Activated effector memory CD4-positive, alpha-beta T cell treated with anti-CD3 and anti-CD28 coated beads, Interleukin-2, amount 50 U/mL, for 16 hours (primary cell): ENCODE measurements at places on chromosomes 2 and 18.

DNA sequence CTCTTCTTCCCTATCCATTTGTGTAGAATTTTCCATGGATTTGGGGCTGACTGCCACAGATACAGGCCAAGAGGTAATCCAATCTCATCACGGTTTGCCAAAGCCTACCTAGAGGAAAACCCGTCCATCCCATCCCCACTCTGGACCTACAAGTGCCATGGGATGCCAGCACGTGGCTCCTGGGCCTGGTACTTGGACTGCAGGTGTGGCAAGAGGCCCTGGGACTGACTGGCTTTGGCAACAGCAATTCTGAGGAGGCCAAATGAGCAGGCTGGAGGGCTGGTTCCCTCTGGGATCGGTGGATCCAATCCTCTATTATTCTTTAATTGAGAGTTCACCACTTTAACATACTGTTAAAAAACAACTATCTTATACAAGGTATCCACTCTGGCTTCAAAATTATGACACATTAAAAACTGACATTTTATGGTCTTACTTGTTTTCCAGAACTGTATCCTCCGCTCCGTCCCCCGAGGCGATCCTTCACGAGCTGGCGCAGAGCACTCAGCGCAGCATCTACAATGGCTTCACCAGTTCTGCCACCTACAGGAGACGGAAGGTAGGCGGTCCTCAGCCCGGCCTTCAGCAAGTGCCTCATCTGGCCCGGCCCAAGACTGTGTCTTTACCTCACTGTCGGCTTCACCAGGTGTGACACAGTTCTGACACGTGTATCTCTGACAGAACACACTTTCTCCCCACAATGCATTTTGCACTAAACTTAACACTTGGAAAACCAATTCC is 19.8 kb downstream of the PDIA6 start:
- DNase-seq: no peak

DNA sequence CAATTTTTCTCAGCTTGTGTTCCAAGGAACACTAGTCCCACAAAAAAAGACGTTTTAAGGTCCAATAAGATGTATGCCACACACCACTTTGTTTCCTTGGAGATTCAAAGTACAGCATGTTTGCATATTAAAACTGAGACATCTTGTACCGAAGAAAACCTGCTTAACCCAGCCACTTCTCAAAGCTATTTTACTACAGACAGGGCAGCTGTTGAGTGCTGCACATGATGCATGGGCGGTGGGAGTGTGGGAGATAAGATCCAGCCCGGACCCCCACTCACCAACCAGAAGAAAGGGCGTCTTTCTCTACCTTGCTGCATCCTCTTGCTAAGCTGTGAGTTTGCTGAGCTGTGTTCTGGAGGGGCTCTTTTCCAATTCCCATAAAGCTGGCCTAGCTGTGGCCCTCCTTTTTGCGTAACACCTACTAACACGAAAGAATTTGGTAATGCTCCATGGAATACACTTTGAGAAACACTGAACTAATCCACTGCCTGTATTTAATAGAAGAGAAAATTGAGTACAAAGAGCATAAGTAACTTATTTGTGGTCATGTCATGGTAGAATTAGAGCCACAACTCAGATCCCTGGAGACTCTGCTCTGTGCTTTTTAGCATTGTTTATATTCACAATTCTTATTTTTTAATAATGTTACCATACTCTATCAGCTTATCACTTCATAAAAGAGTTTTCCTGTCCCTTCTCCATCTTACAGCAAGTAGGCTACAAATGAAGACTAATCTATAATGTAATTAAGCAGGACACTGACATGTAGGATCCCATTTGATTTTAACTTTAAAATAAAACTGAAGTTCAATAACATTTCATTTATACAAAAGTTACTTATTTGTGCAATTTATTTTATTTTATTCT is 90.0 kb downstream of the PLEKHM3 start:
- no peak for DNase-seq

GRCh38 chr2:16090650-16091575 is 150.6 kb downstream of the MYCN start:
- no peak for DNase-seq

- no peak for DNase-seq
Measured at GRCh38 chr2:109257653-109258052, 128.6 kb downstream of the SH3RF3 start.

DNA sequence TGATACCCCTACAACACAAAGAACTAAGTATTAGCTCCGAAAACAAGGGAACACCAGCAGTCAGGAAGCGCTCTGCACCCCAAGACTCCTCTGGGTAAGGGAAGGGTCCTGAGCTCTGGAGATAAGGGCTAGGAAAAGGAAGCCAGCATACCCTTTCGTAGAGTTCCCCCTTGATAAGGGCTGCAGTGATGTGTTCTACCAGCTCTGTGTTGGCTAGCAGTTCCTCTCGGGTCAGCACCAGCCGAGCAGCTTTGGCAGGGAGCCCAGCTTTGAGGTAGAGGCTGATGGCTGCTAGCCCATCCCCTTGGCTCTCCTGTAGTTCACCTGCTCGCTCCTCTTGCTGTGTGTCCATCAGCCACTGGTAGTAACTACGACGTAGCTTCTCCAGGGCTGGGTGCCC is 18.9 kb downstream of the KRTCAP3 start:
- no peak for DNase-seq

GRCh38 chr18:59141294-59142068 is 1.8 kb downstream of the SEC11C start:
- DNase-seq: no peak

GRCh38 chr2:152319822-152320570 is 15.0 kb upstream of the FMNL2 start:
- no peak for DNase-seq

- DNase-seq: no peak
Measured at GRCh38 chr18:36274083-36274715, 23.3 kb upstream of the FHOD3 start.

DNA sequence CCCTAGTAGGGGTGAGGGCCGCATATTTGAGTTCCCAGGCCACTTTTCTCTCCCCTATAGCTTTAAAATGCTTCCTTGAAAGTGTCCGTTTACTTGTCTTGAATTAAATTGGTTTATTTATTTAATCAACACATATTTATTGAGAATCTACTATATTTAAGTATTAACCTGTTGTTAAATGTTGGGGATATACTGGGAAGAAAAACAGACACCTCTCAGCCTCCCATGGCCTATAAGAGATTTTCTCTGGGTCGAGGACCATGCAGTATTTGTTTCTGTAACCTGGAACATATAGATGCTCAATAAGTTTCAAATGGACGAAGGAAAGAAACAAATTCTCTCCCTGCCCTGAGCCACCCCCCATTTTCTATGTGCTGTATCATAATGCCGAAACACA is 98.6 kb downstream of the INSIG2 start:
- no peak for DNase-seq

DNA sequence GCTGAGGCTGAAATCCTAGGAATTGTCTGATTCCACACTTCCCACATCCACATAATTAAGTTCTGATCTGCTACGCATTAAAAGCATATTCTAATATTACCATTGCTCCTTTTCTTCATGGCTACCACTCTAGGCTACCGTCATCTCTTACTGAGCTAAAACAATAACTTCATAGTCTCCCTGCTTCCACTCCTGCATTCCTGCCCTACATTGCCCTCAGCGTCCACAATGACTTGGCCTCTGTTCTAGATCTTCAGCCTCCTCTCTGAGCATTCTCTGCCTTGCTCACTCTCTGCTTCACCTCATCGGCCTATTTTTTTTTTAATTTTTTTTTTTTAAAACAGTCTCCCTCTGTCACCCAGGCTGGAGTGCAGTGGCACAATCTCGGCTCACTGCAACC is 15.8 kb upstream of the TLK1 start:
- no peak for DNase-seq

- DNase-seq: no peak
Measured at GRCh38 chr2:143160732-143161707, 31.8 kb downstream of the ARHGAP15 start.

- DNase-seq: no peak
Measured at GRCh38 chr2:135154962-135155361, 102.9 kb downstream of the RAB3GAP1 start.

- DNase-seq: peak; percentile 38
Measured at GRCh38 chr2:120722568-120723421, 12.9 kb upstream of the GLI2 start.

DNA sequence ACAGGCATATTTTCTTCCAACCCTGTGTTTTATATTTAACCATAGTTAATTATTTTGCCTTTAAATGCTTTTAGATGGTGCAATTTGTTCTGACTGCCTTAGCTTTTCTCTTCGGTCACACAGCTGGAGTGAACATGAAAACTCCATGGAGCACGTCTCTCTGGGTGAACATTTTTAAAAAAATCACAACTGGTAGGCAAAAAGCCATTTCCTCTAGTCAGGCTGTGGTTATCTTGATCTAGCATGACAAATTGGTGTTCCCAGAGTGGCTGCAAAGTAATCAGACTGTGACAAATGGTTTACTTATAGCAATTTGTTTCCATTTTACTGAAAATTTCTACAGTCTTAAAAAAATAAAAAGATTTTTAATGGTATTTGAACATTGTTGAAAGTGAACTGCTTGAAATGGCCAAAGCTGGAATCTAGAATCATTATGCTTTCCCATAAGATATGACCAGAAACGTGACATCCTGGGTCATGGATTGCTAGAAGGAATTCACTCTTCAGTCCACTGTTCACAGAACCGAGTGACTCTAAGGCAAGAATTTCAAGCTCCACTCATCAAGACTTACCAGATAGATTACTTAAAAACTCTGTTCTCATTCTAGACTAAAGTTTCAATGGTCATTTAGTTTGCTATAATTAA is 703.6 kb downstream of the CPS1 start:
- DNase-seq: no peak

GRCh38 chr2:45951025-45951727 is 299.7 kb downstream of the PRKCE start:
- DNase-seq: no peak

DNA sequence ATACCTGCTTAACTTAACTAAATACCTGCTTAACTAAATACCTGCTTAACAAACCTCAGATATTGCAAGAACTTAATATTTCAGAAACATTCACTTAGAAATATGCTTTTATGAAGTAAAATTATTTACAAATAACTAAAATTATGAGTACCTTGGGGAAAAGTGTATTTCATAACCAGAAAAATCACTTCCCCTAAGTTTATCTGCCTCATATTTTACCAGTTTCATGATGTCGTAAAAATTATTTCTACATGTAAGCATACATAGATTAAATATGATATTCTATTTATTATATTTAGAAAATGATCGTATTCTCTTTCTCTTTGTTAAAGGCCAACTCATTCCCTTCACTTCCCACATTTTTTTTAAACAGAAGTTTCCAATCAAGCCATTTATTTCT is 41.5 kb upstream of the DSC1 start:
- no peak for DNase-seq

GRCh38 chr18:12001421-12001820 is 20.1 kb downstream of the IMPA2 start:
- peak; percentile 49 for DNase-seq

- DNase-seq: no peak
Measured at GRCh38 chr2:88639865-88640264, 12.6 kb upstream of the EIF2AK3 start.

GRCh38 chr2:75729861-75730260 is 19.1 kb upstream of the GCFC2 start:
- DNase-seq: no peak

DNA sequence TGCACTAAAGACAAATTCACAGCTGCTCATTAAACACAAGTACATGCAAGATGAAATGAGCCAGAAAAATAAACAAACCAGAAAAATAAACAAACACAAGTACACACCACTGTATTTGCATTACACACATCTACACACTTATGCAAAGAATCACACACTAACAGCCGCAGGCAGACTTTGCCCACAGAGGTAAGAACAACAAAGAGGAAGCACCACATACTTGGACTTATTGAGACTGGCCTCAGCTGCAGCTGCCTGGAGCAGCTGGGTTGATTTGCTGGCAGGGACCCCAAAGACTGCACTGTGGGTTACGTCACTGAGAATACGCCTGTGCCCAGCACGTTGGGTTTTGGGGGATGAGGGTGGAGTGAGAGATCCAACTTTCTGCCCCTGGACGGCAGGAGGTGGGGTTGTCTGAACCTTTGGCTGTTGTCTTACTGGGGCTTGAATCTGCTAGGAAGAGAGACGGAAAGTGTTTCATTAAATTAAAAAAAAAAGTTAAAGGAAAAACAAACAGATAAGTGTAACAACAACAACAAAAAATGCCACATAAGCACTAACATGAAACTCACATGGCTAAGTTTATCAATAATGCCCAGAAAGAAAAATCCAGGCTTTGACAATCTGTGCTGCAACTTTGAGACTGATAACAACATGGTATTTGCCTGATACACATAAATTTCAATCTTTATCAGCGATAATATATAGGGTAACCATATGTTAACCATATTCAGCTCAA is 71.9 kb upstream of the NFU1 start:
- no peak for DNase-seq

- no peak for DNase-seq
Measured at GRCh38 chr2:177542396-177542795, 149.8 kb downstream of the AGPS start.

GRCh38 chr2:217555081-217555876 is 447.5 kb downstream of the TNS1 start:
- DNase-seq: no peak

DNA sequence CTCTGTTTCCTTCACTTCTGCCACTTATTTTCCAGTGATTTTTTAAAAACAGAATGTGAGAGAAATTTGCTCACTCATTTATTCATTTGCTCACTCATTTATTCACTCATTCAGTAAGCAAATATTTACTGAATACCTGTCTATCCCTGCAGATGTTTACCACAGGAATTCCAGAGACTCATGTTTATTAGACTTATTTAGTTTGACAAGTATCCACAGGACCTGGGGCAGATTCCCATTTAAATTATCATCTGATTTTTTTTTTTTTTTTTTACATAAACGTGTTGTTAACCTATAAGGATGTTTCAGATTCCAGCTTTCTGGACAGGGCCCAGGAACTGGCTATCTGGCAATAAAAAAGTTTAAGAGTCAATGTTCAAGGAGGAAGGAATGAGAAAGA is 175.1 kb upstream of the ERBB4 start:
- DNase-seq: no peak

DNA sequence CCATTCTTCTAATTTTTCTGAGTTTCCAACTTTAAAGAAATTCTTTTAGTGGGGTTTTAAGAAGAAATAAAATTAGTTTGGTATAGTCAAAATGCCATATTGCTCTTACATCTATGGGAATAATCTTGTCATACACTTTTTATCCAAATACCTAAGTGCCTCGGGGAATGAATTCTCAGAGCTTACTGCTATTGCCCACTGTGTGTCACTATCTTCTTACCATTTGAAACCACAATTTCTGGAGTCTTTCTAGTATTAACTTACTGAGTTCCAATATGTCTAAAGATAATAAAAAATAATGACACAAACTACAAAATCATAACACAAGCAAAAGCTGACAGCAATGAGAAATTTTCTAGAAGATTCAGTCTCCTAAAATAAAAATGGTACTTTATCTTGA is 23.7 kb upstream of the DNAH6 start:
- no peak for DNase-seq

DNA sequence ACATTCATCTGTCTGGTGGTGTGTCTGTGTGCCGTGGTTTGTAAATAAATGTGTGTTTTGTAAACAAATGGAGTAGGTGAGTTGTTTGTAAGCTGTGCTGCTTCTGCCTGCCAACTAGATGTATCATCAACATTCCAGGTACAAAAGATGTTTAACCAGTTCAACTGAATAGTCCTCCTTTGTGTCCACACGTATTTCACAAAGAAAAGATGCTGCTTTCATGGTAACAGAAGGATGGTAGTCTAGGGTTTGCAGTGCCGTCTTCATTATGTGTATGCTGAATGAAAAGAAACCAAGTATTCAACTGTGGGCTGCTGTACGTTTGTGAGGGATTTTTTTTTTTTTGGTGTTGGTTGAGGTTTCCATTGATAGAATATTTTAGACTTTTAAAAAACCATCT is 72.1 kb downstream of the CAMKMT start:
- DNase-seq: no peak

- DNase-seq: no peak
Measured at GRCh38 chr2:696463-696862, 19.3 kb upstream of the TMEM18 start.
